ENCODE measurements at places on chromosomes 4 and X.
A peak's percentile ranks its signal among the peaks of the same experiment; 100 is the strongest.

- DNase-seq, result no peak
Measured at GRCh38 chr4:8385611-8386010, 54.9 kb downstream of the ACOX3 start.

- peak; percentile 13 for DNase-seq
Measured at GRCh38 chr4:115234405-115235093, 121.1 kb upstream of the NDST4 start.

DNA sequence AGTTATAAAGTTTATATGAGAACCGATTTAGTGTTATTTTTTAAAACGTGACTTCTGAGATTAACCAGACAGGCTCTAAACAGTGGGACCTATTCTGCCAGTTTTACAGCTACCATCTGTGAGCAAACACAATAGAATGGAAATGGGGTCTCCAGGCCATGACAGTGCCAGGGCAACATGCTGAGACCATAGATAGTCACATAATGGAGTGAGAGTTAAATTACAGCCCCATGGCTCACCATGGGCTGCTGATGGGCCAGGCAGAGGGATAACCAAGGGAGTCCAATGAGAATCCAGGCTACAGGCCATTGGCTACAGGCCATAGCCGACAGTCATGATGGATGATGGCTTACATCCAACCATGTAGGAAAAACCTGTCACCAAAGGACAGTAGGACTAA is 183.5 kb upstream of the NDP start:
- no peak for DNase-seq

GRCh38 chrX:27598312-27598711 is 8.2 kb downstream of the DCAF8L2 start:
- DNase-seq, result no peak

DNA sequence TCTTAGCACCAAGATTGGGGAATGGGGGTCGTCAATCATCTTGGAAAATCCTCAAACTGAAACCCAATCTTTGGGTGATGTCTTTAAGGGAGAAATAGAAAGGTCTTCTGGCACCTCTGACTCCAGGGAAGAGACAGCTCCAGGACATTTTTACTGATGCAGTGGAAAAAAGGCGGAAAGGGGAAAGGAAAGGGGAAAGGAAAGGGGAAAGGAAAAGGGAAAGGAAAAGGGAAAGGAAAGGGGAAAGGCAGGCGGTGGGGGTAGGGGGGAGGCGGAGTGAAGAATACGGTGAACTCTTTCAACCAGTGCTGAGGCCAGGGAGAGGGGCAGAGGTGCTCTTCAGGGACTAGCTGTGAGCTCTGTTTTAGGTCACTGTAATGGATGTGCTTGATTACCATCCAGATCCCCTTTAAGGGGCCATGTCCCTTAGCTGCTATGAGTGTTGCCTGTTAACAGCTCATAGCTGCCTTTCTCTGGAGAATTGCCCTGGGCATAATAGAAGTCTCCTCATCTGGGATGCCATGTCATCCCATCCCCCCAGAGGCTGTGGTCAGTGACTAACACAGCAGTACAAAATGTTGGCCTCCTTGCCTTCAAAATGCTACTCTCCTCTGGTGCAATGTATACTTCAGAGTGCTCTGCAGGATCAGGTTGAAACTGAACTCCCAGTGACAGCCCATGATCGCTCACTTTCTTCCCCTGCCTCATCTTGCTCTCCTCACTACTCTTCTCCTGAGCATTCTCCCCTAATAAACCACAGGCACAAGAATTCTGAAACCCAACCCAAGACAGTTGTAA is 92.4 kb upstream of the AP1S2 start:
- peak; percentile 91 for DNase-seq

- DNase-seq, result peak; percentile 84
Measured at GRCh38 chr4:55866290-55866907, 13.0 kb downstream of the EXOC1 start.

DNA sequence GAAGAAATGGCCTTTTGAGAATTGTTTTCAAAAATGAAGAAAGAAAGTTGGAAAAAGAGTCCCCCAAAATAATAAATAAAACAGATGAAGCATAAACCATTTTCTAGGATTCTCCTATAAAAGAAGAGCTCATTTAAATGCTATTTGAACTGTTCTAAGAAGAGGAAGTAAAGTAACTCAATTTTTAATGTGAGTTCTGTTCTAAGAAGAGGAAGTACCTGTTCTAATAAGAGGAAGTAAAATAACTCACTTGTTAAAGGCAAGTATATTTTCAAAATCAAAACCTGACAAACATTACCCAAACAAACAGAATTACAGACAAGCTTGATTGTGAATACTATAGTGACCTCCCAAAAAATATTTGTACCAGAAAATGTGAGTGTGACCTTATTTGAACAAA is 1326.3 kb downstream of the C4orf33 start:
- no peak for DNase-seq

GRCh38 chrX:17471121-17471520 is 96.1 kb downstream of the NHS start:
- no peak for DNase-seq

DNA sequence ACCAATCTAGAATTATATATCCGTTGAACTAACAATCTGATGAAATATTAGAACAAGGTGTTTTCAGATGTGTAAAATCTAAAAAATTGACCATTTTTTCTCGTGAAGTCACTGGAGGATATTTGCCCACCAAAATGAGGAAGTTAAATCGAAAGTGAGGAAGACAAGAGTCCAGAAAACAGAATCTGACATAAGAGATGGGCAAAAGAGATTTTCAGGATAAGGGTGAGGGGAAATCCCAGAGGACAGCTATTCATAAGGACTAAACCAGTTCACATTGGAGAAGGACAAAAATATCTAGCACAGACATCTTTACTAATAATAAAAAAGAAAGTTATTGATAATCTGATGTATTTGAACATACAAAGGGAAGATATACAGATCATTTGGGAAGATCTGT is 18.7 kb upstream of the ALG13 start:
- DNase-seq, result no peak

GRCh38 chrX:107154787-107155620 is 36.4 kb upstream of the RBM41 start:
- DNase-seq, result peak; percentile 63

GRCh38 chr4:95124906-95125504 is 367.2 kb downstream of the BMPR1B start:
- DNase-seq, result peak; percentile 69

- no peak for DNase-seq
Measured at GRCh38 chr4:86330961-86331742, 28.7 kb downstream of the MAPK10 start.

DNA sequence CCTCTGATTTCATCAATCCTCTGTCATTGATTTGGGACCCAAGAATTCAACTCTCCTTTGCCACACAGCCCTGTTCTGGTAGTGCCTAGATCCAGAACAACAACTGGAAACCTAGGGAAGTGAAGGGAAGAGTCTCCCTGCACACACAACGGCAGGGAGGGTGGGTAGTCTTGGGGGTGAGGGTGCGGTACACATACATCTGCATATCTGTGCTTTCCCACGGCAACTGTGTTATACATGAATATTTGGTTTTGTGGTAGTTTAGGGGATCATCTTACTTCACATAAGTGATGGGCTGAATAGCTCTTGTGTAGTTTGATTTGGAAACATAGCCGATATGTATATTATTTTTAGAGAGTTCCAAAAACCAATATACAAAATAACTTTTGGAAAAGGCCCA is 3.3 kb upstream of the PRSS12 start:
- no peak for DNase-seq

DNA sequence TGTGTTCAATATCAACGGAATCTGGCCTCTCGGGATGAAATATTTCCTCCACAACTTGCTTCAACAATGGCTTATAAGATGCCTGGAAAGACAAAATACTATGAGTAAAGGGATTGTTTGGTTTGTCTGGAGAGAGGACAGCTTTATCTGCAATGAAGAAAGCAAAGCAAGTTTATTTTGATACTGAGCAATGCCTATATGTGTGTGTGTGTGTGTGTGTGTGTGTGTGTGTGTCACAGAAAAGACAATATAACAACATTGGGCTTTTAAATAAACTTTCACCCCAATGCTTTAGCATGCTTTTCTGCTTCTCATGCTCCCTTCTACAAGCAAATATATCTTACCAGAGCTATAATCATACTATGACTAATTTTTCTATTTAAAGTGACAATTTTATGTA is 45.4 kb downstream of the RASL11B start:
- no peak for DNase-seq

- no peak for DNase-seq
Measured at GRCh38 chr4:36587909-36588472, 306.6 kb downstream of the DTHD1 start.

DNA sequence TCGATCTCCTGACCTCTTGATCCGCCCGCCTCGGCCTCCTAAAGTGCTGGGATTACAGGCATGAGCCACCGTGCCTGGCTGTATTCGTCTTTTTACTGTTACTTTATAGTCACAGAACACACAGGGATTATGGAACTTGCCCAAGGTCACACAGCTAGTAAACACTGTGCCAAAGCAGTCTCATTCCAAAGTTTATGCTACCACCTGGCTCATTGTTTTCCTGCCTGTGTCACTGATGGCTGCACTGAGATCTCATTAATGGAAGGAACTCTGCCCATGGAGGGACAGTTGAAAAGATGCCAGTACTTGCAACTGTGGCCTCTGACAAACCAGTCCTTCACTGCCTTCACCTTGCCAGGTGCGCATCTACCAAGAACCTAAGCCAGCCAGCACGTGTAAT is 517.7 kb downstream of the BCOR start:
- DNase-seq, result no peak

DNA sequence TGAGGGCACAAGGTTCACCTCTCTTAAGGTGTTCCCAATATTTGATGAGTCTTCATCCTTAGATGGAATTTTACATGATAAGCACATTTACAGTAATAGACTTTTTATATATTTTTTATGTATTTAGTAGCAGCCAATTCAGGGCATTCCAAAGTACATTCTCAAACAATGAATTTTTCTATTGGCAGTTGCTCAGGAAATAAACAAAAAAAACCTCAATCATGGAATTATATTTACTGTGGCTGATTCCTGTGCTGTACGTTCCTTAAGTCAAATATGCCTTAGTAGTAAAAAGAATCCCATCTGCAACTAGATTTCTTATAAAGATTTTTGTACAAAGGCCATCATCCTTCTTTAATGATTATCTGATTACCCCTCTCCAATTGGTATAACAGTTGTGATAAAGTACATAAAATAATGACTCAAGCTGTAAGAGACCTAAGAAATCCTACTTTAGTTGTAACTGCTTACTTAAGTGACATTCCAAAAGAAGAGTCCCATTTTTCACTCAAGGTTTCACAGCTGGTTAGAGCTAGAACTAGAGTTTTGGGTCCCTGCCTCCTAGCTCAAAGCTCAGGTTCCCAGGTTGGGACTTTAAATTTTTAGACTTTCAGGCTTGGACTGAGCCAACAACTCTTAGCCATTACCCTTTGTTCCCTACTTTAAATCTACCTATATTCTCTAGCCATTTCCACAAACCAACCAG is 152.7 kb downstream of the FHIP1A start:
- DNase-seq, result no peak

DNA sequence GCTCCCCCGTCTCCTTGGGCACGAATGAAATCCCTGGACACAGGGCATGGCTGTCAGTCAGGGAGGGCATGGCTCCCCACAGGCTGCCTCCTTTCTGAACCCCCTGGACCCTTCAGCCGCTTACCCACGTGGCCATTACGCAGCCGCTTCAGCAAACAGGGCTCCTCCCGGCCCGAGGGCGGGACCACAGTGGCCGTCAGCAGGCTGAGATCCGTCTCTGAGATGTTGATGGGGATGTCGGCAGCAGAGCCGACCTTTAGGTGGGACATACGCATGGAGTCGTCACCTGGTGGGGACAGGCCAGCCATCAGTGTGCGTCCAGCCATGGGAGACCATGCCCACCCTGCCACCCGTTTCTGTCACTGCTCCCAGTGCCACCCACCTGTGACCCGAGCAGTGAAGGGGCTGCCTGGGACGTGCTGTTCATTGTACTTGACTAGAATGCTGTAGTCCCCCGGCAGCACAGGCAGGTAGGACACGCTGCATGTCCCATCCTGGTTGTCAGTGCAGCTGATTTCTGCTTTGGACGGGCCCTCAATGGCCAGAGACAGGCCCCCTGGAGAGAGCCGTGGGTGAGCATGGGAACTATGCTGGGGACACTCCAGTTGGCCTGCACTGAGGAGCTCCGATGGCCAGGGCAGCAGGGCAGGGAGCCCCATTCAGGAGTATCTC is 21.1 kb downstream of the FLNA start:
- DNase-seq, result no peak

- DNase-seq, result peak; percentile 83
Measured at GRCh38 chr4:168803732-168804131, 206.3 kb downstream of the CBR4 start.

DNA sequence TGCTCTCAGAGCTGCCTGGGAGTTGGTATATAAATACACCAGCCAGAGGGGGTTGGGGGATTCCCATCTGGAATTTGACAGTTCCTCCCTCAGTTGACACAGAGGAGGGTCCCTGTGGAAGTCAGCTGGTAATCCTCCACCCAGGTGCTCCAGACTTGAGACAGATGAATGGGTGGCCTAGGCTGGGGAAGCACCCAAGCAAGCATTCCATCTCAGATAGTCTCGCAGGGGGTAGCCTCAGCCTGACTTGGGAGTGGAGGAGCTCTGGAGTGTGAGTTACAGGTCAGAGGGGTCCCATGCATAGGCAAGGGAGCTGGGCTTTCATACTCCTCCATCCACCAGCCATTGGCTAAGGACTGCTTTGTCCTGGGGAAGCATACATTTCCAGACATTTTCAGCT is 229.3 kb upstream of the BCOR start:
- DNase-seq, result no peak

DNA sequence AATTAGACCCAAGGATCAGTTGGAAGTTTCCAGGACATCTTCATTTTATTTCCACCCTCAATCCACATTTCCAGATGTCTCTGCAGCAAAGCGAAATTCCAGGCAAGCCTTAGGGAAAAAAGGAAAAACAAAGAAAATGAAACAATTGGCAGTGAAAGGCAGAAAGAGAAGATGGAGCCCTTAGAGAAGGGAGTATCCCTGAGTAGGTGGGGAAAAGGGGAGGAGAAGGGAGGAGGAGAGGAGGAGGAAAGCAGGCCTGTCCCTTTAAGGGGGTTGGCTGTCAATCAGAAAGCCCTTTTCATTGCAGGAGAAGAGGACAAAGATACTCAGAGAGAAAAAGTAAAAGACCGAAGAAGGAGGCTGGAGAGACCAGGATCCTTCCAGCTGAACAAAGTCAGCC is at the start of gene PLP1:
PLP1 (plus strand) TSS at position 295 of the 400 bp plus-strand sequence. CDS start 156 bp downstream, outside the sequence.
- DNase-seq, result no peak

DNA sequence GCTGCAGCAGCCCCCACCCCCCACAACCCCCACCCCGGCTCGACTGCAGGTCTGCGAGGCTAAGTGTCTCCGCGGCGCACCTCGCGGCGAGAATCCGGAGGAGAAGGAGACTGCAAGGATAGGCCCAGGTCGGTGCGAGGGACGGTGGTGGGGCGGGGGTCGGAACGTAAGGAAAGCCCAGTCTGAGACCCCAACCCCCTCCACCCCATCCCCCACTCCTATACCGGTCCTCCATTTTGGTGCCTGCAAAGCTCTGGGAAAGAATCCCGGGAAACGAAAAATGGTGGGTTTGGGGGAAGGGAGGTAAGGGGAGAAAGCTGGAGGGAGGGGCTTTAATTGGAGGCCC is 614 bp downstream of the BEX3 start:
- no peak for DNase-seq

GRCh38 chr4:183550345-183551093 is 45.7 kb downstream of the ING2 start:
- no peak for DNase-seq

GRCh38 chrX:34238896-34239295 is 106.8 kb upstream of the FAM47A start:
- peak; percentile 2 for DNase-seq

- DNase-seq, result no peak
Measured at GRCh38 chr4:99591757-99592156, 17.1 kb downstream of the MTTP start.

GRCh38 chrX:73262991-73263390 is 48.3 kb upstream of the NAP1L2 start:
- DNase-seq, result peak; percentile 20
